ENCODE measurements at places on chromosomes 12 and 14.

- no peak for DNase-seq
Observed at GRCh38 chr12:92295523-92295922, 149.9 kb upstream of the BTG1 start.

- DNase-seq = no peak
Observed at GRCh38 chr12:1869145-1869544, 48.8 kb downstream of the LRTM2 start.

- DNase-seq = no peak
Observed at GRCh38 chr14:103029936-103030335, 27.4 kb downstream of the CDC42BPB start.

GRCh38 chr12:80843969-80844368 lies 93.8 kb downstream of the LIN7A start:
- DNase-seq = no peak

GRCh38 chr14:55979781-55980180 lies 138.4 kb upstream of the PELI2 start:
- DNase-seq = no peak

GRCh38 chr12:85448031-85448430 lies 168.0 kb downstream of the ALX1 start:
- no peak for DNase-seq

GRCh38 chr12:123436017-123436964 lies at the start of gene RILPL2:
Gene RILPL2 (minus strand): TSS chr12:123436684. CDS start chr12:123436420, 264 bp downstream.
- DNase-seq = peak; percentile 79

- DNase-seq = no peak
Observed at GRCh38 chr14:30214461-30215090, 286.9 kb upstream of the PRKD1 start.

DNA sequence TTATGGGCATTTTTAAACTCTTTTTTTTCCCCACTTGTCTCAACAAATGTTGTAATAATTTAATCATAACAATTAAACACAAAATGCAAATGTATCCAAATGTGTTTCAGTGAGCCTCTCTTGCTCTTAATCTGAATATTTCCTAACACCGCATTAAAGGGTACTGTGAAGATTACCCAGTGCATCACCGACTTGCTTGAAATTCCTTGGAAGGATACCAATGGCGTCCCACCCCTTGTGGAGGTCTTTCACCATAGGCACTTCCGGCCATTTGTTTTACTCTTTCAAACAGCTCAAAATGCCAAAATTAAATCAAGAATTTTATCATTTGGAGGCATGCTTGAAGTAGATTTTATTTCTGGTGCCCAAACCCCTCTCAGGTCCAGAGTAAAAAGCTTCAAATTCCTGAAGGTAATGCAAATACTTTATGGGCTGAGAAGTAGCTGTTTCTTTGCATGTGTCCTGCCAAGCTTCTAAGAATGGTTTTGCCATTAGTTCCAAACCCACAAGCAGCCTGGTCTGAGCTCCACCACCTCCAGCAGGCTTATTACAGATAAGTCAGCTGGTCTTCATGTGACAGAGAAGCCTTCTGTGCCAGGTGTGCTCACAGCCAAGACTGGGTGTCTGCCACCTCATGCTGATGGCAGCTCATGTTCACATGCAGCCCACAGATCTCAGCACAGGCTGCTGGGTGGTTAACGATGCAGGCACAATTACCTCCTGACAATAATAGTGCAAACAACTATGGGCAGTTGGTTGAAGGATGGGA lies 16.4 kb upstream of the NUDT4 start:
- DNase-seq = no peak

- DNase-seq = peak; percentile 48
Observed at GRCh38 chr14:59358102-59358501, 107.1 kb downstream of the GPR135 start.

DNA sequence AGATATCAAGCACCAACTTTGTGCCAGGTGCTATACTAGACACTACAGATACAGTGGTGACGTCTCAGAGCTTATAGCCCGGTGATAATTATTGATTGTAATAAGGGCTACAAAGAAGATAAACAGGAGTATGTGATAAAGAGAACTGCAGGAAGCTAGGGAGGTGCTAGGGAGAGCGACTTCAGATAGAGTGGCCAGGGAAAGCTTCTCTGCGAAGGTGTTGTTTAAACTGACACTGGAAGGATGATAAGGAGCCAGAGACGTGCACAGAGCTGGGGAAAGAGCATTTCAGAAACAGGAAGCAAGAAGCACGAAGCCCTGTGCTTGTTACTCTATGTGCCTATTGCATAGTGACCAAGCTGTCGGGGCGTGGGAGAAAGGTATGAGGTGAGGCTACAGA lies 48.1 kb upstream of the OTX2 start:
- no peak for DNase-seq

GRCh38 chr12:65894088-65894487 lies 69.8 kb downstream of the HMGA2 start:
- no peak for DNase-seq

GRCh38 chr14:61109288-61109687 lies 128.2 kb downstream of the SLC38A6 start:
- no peak for DNase-seq

- DNase-seq = no peak
Observed at GRCh38 chr12:96313606-96314005, 86.6 kb downstream of the CDK17 start.

DNA sequence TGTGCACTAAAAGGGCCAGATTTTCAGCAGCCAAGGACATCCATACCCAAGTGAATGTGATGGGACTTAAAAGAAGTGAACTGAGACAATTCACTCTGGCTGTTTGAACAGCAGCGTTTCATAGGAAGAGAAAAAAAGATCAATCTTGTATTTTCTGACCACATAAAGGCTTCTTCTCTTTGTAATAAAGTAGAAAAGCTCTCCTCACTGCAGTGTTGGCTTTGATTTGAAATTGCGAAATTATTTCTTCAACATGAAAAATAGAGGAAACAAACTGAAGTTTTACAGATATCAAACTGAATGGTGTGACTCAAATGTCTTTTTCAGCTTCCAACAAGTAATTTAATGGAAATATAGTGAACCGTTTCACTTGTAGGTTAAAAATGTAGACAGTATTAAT lies 11.3 kb upstream of the KCNMB4 start:
- no peak for DNase-seq

DNA sequence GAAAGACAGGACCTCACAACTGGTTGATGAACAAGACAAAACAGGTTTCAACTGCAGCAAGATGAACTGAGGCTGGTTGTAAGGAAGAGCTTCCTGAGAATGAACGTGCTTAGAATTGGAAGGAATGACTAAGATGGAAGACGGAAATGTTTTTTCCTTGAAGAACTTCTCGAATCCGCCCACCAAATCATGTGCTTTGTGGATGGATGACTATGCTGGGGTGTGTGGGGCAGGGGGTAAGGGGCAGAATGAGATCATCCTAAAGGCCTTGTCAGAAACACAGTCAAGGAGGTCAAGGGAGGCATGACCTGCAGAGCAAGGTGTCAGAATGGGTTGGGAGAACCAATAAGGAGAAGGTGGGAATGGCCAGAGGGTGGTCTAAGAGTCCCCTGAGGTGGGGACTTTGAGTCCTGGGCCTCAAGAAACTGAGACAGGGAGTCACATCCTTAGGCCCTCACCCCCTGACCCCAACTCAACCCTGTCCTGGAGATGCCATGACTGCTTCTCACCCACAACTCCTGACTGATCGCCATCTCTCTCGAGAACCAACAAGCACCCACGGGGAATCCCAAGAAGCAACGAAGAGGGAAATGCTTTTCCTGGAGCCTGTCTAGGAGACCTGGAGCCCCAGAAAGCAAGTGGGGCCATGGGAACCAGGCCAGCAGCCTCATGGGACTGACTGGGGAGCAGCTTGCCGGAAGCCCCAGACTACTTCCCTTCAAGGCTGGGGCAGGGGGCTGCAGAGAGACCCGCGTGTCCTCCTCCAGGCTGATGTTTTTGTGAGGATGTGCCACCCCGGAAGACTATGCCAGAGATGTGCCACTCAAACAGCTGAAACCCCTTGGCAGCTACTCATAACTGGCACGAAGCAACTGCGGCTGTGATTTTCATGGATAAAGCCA lies 84.0 kb downstream of the ACTN1 start:
- no peak for DNase-seq

DNA sequence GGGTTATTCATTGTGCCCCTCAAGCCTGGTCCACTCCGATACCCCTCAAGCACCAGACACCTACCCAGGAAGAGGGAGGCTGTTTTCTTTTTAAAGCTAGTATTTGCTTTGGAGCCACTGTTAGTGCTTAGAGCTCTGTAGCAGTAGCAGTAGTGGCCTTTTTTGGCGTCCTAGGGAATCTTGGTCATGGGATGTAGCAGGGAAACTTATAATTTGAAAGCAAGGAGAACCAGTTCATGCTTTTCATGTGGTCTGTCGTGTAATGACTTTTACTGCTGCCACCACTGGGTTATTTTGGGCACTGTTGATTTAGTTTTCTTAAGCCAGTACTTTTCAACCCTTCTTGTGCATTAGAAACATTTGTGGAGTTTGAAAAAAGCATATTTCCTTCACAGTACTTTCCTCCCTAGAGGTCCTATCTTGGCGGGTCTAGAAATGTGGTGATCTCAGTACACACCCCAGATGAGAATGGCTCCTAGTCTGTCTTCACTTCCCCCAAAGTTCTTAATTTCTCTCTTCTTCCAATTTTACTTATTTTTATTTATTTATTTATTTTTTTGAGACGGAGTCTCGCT lies 49.7 kb downstream of the MARK3 start:
- no peak for DNase-seq

DNA sequence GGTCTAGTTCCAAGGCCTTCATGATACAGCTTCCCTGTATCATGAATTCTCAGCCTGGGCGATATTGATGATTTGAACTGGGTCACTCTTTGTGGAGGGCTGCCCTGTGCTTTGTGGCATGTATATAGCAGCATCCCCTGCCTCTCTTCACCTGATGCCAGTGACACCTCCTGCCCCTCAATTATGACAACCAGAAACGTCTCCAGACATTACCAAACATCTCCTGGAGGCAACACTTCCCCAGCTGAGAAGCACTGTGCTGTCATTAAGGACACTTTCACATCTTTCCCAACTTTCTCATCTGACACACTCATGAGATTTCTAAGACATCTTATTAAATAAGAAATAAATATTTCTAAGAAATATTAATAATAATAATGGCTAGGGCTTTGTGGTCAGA lies 315.3 kb downstream of the BCL11B start:
- DNase-seq = no peak
